ENCODE measurements at places on chromosomes 1 and 21.

DNA sequence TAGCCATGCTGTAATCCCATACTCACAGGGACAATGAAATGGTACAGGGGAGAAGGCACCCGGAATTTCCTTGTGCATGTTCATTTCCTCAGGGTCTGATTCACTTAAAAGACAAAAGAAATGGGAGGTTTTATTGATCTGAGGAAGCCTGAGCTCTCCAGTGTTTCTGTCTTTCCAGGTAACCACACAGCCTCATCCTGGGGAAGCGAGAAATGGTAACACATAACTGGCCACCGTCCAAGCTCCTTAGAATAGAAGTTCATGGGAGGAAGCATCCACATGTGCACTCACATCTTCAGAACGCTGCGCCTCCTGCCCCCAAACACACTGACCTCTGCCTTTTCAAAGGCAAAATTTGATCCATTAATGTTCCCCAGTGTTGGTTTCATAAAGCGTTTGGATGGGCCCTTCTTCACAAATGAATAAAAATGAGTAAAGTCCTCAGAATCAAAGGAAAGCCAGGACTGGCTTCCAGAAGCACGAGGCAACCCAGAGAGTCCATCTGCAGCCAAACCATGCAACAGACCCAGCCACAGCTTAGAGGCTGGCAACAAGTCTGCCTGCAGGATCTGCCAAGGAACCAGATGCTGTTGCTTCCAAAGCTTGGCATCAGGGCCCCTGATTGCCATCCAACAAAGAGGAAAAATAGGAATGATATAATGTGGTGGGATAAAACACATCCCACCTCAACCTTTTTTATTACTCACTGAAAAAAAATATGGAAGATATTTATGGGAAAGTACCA is 120.3 kb downstream of the ZBTB18 start:
- no peak for DNase-seq

GRCh38 chr1:160090760-160091159 is 7.7 kb downstream of the IGSF8 start:
- no peak for DNase-seq

- no peak for DNase-seq
These were observed 85.5 kb downstream of the PIK3CD start for GRCh38 chr1:9737057-9737456.

DNA sequence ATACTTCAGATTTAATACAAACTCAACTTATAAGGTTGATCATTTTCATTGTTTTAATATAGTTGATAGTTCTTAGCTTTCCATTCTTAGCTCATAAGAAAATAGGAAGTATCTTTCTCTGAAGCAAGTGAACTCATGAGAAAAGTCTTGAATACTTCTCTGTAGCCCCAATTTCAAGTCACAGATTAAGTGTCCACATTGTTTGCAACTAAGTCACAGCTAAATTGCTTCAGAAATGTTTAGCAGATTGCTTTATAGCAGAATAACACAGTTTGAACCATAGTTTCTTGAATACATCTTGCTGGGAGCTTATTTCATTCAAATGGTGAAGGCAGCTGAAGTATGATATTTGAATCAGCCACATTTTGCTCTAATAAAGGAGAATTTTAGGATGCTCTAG is 10.6 kb upstream of the PKN2 start:
- DNase-seq, result no peak

GRCh38 chr21:39313042-39313570 is 326 bp downstream of the BRWD1 start:
- no peak for DNase-seq

- DNase-seq, result no peak
These were observed 144.7 kb downstream of the PRDM16 start for GRCh38 chr1:3213730-3214129.

- no peak for DNase-seq
These were observed 98.3 kb upstream of the FMN2 start for GRCh38 chr1:239993366-239993765.

DNA sequence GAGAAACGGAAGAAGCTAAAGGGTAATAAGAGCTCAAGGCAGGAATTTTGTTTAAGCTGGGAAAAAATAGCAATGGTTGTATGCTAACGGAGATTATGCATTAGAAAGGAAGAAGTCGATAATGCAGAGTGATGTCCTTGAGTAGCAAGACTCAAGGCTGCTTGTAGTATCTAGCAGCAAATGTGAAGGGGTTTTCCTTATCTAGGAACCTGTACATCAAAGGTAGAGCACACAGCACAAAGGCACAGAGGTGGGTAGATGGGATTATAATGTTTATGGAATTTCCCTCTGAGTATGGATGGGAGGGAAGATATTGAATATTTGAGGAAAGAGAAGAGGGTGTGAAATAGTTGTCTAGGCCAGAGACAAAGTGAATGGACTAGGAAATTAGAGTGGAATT is 114.1 kb downstream of the PROX1 start:
- no peak for DNase-seq

- DNase-seq, result no peak
These were observed 14.3 kb upstream of the FAM131C start for GRCh38 chr1:16087733-16088132.

DNA sequence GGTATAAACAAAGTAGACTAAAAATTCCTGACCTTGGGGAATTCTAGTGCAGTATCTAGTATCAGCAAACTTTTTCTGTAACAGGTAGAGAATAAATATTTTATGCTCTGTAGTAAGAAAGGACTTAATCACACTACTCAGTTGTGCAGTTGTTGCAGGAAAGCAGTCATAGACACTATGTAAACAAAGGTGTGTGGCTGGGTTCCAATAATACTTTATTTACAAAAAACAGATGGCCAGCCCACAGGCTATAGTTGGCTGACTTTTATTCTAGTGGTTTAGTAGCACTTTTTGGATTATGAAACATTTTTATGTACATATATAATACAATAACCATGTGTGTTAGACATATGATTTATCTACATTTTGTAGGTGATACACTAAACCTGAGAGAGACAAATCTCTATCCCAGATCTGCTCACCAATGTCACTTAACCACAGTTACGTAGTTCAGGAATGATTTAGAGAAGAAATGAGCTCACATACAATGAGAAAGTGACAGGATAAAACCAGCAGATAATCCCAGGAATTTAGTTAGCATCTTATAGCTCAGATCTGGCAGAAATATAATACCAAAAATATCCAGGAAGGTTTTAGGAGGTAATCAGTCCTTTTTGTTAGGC is 56.1 kb downstream of the MIER1 start:
- peak; percentile 29 for DNase-seq

GRCh38 chr1:20426923-20427322 is 59.1 kb downstream of the CAMK2N1 start:
- peak; percentile 94 for DNase-seq

DNA sequence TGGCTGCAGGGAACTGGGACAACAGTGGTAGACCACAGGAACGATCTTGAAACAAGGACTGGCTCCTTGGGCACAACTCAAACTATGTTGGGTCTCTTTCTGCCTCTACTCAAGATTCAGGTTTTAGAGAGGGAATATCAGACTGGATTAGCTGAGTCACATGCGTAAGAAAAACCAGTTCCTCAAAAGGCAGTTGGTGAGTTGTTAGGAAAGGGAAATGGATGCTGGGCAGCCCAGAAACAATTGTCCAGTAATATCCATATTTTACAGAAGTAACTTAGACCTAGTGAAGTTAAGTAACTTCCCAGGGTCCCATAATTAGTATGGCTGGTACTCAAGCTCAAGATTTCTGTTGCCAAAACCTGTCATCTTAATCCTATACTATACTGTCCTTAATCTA is 27.0 kb upstream of the TMEM39B start:
- no peak for DNase-seq

GRCh38 chr1:157691285-157691920 is 9.2 kb downstream of the FCRL3 start:
- DNase-seq, result peak; percentile 49

- DNase-seq, result no peak
These were observed 76.6 kb downstream of the UBE2U start for GRCh38 chr1:64280001-64280400.

GRCh38 chr1:7199077-7199779 is 414.0 kb downstream of the CAMTA1 start:
- DNase-seq, result no peak

- peak; percentile 83 for DNase-seq
These were observed 38.7 kb upstream of the NEK7 start for GRCh38 chr1:198118134-198118533.

GRCh38 chr1:156538711-156539440 is 33.5 kb downstream of the IQGAP3 start:
- DNase-seq, result no peak

DNA sequence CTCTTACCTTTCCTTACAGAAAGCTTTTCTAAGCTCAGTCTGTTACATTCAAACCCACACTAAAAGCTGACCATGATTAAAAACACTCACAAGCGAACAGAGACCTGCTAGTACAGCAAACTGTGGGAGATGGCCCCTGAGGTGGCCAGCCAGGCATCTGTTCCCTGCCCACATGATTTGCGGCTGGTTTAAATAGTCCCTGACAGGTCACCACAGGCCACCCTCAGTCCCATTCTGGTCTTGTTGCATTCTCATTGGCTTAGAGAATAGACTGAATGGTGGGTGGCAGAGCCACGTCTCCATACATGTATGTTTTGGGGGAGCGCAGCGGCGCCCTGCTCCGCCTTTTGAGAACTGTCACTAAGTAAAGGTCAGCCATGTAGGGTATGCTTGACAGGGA is 2.3 kb upstream of the ACTA1 start:
- DNase-seq, result no peak

- DNase-seq, result peak; percentile 45
These were observed 31.9 kb upstream of the FCGR2A start for GRCh38 chr1:161473348-161473747.

GRCh38 chr1:115317101-115318012 is 20.7 kb downstream of the NGF start:
- no peak for DNase-seq

DNA sequence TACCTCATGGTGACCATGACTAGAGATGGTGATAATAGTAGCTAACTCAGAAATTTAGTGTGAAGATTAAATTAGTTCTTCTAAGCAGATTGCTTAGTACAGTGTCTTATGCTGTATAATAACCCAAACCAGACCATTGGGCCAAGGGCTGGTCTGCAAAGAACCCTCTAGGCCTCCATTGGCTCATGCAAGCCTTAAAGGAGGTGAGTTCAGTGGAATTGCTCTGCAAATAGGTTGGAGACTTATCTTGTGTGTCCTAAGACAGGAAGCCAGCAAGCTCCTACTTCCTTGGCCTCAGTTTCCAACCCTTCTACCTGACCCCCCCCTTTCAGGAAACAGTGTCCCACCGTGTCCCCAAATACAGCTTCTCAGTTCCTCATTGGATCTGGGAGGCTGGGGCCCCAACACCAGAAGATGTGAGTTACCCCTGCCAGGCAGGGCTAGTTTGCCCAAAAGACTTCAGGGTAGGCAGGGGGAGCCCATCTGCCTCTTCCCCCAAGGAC is 1.9 kb upstream of the MEF2D start:
- no peak for DNase-seq

- DNase-seq, result no peak
These were observed 169.7 kb upstream of the UBE2U start for GRCh38 chr1:64033667-64034220.

- DNase-seq, result peak; percentile 72
These were observed 55.9 kb downstream of the MRPS6 start for GRCh38 chr21:34129039-34129891.

DNA sequence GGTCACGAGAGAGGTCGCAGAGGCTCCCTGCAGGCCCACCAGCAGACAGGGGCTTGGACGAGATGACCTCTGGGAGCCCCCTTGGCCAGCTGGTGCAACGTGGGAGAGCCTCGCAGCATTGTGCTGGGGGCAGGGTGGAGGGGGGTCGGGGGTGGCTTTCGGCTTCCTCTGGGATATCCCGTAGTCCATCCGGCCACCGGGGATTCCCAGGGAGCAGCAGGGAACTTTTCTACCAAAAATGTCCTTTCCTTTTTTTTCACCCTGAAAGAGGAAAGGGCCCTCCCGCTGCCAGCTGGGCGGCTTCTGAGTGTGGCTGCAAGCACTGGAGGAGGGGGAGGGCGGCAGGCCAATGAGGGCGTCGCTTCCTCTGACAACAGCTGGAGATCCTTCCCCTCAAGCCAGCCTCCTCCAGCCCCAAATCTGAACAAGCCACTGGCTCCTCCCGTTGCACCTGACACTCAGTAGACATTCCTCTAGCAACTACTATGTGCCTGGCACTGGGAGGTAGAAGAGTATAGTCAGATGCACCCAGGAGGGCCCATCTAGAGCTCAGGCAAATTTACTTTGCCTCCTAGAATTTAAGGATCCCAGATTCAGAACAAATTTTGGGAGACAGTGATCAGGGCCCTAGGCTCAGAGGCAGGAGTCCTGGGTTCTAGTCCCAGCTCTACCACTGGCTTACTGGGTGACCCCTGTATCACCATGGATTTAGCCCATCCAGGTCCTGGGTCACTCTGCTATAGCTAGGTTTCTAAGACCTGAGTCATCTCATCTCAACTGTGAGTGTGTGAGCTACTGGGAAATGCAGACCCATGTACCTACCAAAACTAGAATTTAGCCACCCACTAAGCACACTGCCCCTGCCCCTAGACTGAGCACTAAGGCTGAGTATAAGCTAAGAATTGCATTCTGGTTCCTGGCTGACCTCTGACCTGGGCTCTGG is 2.7 kb downstream of the MOB3C start:
- DNase-seq, result peak; percentile 54

GRCh38 chr1:208235982-208236761 is 8.0 kb downstream of the PLXNA2 start:
- peak; percentile 80 for DNase-seq

- peak; percentile 60 for DNase-seq
These were observed 541 bp downstream of the USP48 start for GRCh38 chr1:21782349-21782867.

GRCh38 chr1:168084396-168085231 is 52.1 kb downstream of the GPR161 start:
- peak; percentile 55 for DNase-seq

- no peak for DNase-seq
These were observed at the start of gene PM20D1 for GRCh38 chr1:205849619-205850355. Gene PM20D1, minus strand, starts transcription at chr1:205850132. Its CDS starts 60 bp downstream, at chr1:205850072.

GRCh38 chr1:80882553-80882952 is 918.2 kb upstream of the ADGRL2 start:
- DNase-seq, result peak; percentile 67

GRCh38 chr1:116334868-116335635 is 38.0 kb upstream of the ATP1A1 start:
- DNase-seq, result peak; percentile 36

DNA sequence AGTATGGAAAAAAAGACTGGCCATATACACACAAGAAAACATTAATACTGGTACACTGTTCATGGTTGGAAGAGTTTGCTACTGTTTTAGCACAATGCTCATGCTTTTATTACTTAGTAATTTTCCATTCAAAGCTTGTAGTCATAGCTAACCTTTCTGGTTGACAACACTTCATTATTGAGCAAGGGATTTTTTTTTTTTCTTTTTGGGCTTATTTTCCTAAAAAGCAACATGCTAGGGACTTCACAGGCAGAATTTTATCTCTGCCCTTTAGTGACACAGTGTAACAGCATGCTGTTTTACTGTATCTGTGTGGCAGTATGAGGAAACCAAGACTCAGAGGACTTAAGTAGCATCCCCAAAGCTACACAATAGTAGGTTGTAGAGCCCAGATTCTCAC is 58.5 kb downstream of the FGGY start:
- DNase-seq, result no peak
